ENCODE measurements at places on chromosomes 4 and X.

GRCh38 chr4:183100827-183101226, 1.8 kb downstream of the WWC2 start:
- DNase-seq, result no peak

- no peak for DNase-seq
These were observed 69.8 kb downstream of the MTNR1A start for GRCh38 chr4:186485561-186486062.

DNA sequence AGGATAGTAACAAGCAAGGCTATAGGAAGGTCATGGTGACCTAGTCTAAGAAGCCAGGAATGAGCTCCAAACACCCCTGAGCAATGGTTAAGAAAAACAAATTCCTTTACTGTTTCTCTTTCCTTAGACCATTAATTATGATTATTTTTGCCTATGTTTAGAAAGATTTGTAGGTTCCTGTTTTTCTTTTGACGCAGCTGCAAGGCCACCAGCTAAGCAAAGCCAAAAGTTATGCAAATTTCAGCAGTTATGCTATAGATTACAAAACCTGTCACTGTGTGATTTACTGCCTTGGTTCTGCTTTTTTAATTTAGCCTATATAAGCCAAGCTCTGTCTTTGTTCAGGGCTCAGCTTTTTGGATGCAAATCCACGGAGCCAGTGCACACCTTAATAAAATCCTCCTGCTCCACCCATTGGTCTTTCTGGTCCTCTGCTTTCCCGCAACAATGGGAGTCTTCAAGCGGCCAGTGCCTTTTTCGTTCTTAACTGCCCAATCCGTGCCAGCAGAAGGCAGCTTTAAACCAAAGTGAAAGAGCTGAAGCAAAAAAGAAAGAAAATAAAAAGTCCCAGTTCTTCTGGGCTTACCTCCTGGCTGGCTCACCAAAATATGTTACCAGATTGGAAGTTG, 1.4 kb upstream of the CEP135 start:
- no peak for DNase-seq

GRCh38 chrX:46180258-46180687, 364.9 kb downstream of the ZNF674 start:
- DNase-seq, result no peak

GRCh38 chr4:98606894-98607293, 51.5 kb downstream of the TSPAN5 start:
- no peak for DNase-seq

DNA sequence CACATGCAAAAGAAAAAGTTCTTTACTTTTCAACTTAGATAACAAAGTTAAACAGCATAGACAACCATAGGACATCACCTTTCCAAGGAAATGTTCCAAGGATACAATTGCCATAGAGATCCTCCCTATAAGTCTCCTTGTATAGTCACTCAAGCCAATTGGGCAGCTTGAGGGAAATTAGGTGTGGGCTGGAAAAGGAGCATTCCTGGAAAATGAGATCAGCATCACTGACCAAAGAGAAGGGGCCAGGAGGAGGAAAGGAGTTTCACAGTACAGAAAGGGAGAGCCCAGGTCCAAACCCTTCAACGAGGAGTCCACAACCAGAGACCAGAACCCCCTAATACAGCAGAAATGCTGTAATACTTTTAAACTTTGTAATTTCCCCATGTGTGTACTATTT, 91.5 kb upstream of the PPARGC1A start:
- DNase-seq, result no peak

DNA sequence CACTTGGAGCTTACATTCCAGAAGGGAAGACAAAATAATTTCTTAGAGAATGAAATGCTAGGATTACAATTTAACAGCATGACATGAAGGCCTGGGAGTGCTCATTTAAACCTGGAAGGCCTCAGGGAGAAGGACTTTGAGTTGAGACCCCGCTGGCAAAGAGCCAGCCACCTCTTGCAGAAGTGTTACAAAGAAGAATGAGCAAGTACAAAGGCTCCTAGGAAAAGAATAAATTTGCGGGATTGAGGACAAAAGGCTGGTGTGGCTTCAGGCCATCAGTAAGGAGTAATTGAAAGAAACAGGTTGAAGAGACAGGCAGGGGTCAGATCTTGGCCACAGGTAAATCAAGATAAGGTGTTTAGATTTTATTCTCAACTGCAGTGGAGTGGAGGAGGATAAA, 3.1 kb upstream of the ELOVL6 start:
- DNase-seq, result no peak

- no peak for DNase-seq
These were observed 59.4 kb upstream of the GK2 start for GRCh38 chr4:79467246-79467932.

DNA sequence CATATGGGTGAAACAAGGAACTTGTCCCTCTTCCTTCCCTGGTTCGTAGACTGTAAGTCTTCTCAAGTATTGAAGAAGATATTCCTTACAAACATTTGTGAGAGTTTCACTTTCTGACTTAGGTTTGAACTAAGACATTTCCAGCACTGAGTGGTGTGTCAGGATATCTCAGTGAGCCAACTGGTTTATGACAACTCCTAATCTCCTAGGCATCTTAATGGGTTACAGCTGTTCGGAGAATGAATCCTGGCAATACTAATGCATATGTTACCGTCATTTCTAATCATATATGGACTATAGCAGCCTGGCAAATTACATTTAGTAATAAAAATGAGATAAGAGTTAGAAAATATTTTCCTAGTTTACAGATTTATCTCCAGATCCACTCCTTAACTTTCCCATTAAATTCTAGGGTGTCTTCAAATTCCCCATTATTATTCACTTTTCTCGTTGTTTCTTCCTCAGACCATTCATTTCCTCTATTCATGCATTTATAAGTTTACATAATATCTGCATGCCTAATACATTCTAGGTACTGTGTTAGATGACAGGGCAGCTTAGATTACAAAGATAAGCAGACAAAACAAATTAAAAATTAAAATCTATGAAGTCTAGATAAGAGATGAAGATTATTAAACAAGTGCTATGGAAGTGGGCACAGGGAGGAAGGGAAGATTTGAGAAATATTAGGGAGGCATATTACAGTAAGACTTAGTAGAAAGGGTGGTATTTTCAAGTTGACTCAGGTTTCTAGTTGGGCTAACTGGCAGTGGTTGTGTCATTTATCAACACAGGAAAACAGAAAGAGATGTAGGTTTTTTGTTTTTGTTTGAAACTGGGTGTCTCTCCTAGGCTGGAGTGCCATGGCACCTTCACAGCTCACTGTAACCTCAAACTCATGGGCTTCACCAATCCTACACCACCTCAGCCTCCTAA, 173.9 kb downstream of the WDFY3 start:
- DNase-seq, result no peak

DNA sequence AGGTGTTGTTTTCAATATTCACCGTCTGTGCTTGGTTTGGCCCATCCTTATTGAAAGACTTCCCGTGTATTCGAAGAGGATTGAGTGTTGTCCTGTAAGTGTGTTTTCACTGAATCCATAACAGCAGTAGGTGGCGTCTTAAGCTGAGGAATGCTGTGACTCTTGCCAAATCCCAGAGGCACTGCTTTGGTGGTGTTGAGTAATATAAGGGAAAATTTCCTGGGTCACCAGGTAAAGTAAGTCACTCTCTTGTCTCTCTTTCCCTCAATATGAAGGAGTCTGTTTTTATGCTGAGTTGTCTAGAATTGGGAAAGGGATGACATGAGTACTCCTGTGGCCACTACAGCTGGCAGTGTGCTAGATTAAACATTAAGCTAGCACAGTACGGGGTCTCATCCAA, 146.7 kb upstream of the ZXDB start:
- DNase-seq, result no peak

DNA sequence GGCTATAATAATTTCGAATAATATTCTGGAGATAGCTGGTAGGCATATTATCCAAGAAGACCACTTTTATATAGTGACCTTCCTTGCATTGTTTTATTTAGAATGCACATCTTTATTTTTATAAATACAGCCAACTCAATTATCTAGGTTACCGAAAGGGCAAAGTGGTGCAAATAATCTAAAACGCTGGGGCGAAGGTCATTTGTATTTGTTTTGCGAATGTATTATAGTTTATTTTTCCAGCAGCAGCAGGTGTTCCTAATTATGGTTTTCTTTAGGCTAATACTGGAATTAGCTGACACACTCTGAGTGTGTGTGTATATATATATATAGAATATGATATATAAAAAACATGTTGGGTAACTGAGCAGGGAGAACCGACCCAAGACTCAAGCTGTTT, 48.1 kb upstream of the RAP2C start:
- DNase-seq, result no peak

- DNase-seq, result no peak
These were observed 147.7 kb downstream of the CPEB2 start for GRCh38 chr4:15149839-15150592.

DNA sequence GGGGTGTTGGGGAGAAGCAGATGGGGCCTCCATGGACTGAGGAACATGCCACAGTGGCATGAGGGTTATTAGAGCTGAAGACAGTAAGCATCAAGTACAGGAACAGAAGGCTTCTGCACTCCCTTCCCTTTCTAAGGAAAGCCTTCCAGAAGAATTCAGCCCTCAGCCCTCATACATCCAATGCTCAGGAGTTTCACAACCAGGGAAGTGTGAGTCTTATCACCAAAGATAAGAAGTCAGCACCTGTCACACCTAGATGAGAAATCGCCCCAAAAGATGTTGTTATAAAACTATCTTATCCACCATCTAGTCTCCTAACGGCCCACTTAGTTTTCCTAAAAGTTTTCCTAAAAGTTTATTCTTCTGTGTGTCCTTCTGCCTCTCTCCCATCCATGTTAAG, 78.0 kb upstream of the STS start:
- no peak for DNase-seq

- DNase-seq, result no peak
These were observed 196.8 kb upstream of the RPS6KA3 start for GRCh38 chrX:20463296-20464075.

DNA sequence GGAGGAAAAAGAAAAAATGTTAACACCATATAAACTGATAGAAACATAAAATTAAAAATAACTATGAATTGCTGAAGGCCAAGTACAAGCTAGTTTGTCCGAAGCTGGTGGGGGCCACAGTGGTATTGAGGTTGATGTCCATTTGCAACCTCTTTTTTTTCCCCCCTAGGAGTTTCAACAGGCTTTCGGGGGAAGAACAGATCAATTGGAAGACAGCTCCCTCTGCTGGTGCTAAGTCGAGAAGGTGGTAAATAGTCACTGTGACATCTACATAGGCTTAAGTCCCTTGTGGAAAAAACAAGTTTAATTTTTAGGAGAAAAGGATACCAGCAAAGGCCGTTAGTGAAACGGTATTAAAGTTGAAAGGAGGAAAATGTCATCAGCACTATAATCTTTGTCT, 115.7 kb upstream of the ZXDA start:
- no peak for DNase-seq

- DNase-seq, result no peak
These were observed 30.1 kb downstream of the PDHA2 start for GRCh38 chr4:95869961-95870500.

- DNase-seq, result no peak
These were observed 120.5 kb downstream of the CAMK2D start for GRCh38 chr4:113641025-113641431.

DNA sequence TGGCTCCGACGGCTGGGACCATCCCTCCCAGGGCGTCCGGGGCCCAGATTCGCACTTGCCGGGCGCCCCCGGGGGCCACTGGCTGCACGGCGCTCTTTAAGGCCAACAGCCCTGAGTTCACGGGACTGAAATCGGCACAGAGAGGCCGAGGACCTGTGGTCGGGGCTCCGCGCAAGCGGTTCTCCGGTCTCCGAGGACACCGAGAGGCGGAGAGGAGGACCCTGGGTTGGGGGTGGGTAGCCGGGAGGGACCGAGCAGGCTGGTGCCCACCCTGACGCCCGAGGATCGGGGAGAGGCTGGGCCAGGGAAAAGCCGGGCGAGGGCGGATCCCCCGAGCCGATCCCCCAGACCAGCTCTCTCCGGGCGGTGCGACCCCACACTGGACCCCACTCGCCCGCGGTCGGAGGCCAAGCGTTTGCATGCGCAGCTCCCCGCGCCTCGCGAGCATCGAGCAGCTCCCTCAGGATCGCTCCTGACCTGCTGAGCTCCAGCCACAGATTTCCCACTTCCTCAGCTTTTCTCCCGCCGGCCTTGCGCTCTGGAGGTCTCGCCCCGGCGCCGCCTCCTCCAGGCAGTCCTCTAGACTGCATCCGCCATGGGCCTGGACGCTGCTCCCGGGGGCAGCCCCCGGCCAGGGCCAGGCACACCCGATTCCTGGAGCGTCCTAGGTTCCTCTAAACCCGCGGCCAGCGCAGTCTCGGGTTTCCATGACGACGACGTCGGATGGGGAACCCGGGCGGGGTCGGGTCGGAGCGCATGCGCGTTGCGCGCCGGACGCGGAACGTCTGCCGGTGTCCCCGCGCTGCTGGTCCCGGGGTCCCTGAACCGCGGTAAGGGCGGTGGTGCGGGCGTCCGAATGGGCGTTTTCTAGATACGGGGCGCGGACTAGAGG, 17.6 kb upstream of the NAT8L start:
- no peak for DNase-seq

DNA sequence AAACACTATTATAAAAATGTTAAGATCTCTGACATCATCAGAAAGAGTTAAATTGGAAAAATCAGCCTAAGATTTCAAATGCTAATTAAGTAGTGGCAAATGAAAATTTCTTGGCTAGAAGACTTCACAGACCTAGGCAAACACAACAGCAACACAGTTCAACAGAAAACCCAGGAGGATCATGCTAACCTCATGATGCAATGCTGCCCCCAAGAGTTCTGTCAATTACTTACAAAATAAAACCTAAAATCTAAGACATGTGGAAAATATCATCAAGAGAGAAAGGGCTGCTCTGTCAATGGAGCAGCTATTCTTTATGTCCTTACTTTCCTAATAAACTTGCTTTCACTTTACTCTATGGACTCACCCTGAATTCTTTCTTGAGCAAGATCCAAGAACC, 21.0 kb downstream of the S100G start:
- no peak for DNase-seq

DNA sequence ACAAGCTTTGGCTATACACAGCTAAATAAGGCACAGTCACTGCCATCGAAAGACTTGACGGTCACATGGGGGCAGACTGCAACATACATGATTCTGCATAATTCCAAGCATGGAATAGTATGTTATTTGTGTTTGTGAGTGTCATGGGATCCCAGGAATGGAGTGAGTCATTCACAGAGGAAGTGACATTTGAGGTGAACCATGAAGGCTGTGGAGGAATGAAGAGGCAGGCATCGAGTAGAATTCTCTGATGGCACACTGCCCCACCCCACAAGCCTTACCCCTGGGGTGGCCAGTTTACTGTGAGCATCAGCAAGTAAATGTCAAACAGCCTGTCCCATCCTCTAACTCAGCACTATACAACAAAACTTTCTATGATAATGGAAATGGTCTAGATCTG, 619.7 kb downstream of the MID1IP1 start:
- DNase-seq, result no peak

GRCh38 chrX:130393451-130394074, 8.1 kb upstream of the GPR119 start:
- DNase-seq, result no peak

DNA sequence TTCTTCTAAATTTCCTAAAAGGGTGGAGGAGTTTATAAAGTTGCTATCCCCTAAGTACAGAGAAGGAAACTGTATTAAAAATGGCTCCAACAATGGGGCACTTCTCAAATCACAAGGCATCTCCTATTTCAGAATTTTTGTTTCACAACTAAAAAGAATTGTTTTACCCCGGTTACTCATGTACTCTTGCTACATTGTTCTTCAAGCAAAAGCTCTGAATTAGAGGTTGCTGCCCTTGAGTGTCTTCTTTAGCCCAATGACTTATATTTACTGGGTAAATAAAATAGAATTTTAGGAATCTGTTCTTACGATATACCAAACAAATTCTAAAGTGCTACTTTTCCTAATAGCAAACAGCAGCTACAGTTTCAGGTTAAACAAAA, 67.5 kb downstream of the PPEF2 start:
- no peak for DNase-seq
